ENCODE measurements at places on chromosomes 1 and 21. TPM values are rescaled to one million over a fixed set of nuclear protein-coding genes. Genes with fewer than 3 reads are reported as not detected.

CNKSR1 gene
- not detected for total RNA-seq

FLG2 gene
- not detected for total RNA-seq

SELL gene
- total RNA-seq: not detected

GUCA2A gene
- total RNA-seq: not detected

CTBS gene
- total RNA-seq: 11.6 TPM

WNT3A gene
- total RNA-seq: not detected

MTARC2 gene
- 4.2 TPM for total RNA-seq

SMCP gene
- not detected for total RNA-seq

CNR2 gene
- total RNA-seq: not detected

CFAP57 gene
- under 0.01 TPM for total RNA-seq

SSX2IP gene
- 13.5 TPM for total RNA-seq

ATP6V1G3 gene
- total RNA-seq: 0.43 TPM

SH2D1B gene
- not detected for total RNA-seq

BNIPL gene
- under 0.01 TPM for total RNA-seq

CAMK1G gene
- total RNA-seq: 2.6 TPM

C1orf216 gene
- 19.9 TPM for total RNA-seq

RRP1B gene
- 36.3 TPM for total RNA-seq

MATN1 gene
- total RNA-seq: not detected

GPN2 gene
- total RNA-seq: 9.5 TPM

HSD3B2 gene
- total RNA-seq: not detected

SMPDL3B gene
- total RNA-seq: not detected

CD1C gene
- total RNA-seq: not detected

CRNN gene
- not detected for total RNA-seq

Data from fibroblast of villous mesenchyme (primary cell).